ENCODE measurements at places on chromosomes 6 and 20.

GRCh38 chr6:56235245-56235644 is 12.1 kb downstream of the COL21A1 start:
- peak; percentile 47 for DNase-seq

DNA sequence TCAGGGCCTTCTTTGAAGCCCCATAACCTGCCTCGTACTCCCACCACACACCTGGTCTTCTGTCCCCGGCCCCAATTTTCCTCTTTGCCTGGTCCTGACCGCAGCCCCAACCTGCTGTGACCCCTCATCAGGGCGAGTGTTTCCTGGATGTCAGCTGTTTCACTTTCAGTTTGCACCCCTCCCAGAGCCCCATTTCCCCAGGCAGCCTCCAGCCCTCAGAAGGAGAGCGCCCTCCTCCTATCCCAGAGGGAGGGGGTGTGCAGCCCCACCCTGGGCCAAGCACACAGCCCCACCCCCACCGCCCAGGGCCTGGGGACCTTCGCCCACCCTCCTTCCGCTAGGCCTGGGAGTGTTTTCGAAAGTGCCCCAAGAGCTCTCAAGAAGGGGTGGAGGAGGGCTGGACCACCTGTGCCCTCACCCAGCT is 1.5 kb downstream of the BAK1 start:
- no peak for DNase-seq

DNA sequence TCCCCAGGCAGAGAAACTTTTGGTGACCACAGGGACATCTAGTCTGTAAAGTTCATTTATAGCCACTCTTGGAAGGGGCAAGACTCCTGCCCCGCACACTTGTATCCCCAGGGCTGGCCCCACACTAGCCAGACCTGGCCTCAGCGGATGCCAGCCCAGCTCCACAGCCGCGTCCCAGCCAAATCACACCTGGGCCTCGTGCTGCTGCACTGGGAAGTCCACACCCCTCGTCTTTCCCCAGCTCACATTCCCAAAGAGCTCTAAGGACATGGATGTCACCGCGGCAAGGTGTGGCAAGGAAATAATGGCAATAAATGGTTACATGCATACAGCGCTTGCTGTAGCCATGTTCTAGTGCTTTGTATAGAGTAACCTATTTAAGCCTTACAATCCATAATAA is 8.6 kb downstream of the IP6K3 start:
- no peak for DNase-seq

DNA sequence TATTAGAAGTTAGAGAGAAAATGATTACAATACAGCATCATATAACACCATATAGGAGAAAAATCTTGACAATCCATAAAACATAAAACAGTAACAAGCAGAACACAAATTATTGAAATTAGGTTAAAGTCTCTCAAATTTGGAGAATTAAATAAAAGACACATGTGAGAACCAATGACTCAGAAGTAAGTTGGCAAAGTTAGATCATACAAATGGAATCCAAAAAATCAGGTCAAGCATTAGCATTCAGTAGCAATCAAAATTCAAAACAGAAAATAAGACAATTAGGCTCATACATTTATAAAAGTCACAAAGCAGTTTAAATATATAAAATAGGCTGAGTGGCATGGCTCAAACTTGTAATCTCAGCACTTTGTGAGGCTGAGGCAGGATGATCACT is 775.6 kb downstream of the PHF3 start:
- peak; percentile 3 for DNase-seq

Measured in HCEC 1CT (cell line).